ENCODE measurements at places on chromosomes 4 and X.
A peak's percentile ranks its signal among the peaks of the same experiment; 100 is the strongest.

GRCh38 chr4:3766036-3766784 is at the start of gene ADRA2C:
ADRA2C (plus strand) TSS chr4:3766385; CDS start chr4:3766607, 222 bp downstream.
- no peak for DNase-seq

DNA sequence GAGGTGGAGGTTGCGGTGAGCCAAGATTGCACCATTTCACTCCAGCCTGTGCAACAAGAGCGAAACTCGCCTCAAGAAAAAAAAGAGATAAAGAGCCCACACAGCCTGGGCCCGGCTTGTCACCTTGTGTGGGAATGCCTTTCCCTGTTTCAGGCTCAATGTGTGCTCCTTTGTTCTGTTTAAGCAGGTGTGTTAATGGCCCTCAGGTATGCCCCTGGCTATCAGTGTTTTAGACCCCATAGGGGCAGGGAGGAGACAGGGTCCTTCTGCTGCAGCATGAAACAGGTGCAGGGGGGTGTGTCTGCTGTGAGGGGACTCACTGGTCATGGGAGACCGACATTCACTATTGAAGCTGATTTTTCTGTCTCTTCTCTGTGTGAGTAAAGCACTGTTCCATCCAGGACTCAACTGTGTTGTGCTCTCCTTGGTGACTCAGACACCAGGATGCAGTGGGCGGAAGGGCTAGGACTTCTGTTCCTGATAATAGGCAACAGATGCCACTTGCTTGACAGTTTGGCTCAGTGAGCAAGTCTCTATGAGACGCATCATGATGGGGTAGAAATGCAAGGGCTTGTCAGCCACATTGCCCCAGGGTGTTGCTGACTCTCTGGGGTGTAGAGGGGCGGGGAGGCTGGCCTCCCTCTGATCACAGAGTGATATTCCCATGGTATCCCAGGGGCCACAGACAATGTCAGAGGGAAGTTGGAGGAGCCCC is 15.6 kb upstream of the LAP3 start:
- DNase-seq: no peak

DNA sequence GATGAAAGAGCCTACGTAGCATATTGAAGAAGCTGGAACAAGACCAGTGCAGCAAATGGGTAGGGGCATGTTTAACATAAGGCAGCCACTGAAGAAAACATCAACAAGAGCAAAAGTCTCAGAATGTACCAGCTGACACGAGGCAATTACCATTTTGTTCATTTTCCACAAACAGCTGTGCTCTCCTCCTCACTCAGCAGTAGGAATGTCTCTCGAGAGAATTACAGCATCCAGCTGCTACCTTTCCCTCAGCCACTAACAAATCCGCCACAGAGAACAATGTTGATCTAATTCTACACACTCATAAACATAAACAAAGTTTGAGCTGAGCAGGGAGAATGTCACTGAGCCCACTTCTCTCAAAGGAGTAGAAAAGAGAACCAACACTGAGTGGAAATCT is 68.0 kb downstream of the OPHN1 start:
- no peak for DNase-seq

- DNase-seq: no peak
Measured at GRCh38 chrX:23185951-23186350, 148.7 kb upstream of the PTCHD1 start.

GRCh38 chrX:79161655-79162054 is 17.2 kb downstream of the GPR174 start:
- no peak for DNase-seq

DNA sequence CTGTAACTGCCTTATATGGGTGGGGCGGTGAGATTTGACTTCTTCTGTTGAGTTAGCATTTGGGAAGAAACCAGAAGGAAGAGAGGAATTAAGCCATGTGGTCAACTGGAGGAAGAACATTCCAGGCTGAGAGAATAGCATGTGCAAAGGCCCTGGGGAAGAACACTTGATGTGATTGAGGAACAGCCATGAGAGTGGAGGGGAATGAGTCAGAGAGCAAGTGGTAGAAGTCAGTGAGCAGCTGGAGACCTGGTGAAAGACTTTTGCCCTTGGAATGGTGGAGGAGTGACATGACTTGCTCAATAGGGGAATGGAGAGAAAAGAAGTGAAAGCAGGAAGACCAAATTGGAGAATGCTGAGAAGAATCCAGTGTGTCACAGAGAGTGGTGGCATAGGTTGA is 327.8 kb upstream of the HAND2 start:
- DNase-seq: no peak

DNA sequence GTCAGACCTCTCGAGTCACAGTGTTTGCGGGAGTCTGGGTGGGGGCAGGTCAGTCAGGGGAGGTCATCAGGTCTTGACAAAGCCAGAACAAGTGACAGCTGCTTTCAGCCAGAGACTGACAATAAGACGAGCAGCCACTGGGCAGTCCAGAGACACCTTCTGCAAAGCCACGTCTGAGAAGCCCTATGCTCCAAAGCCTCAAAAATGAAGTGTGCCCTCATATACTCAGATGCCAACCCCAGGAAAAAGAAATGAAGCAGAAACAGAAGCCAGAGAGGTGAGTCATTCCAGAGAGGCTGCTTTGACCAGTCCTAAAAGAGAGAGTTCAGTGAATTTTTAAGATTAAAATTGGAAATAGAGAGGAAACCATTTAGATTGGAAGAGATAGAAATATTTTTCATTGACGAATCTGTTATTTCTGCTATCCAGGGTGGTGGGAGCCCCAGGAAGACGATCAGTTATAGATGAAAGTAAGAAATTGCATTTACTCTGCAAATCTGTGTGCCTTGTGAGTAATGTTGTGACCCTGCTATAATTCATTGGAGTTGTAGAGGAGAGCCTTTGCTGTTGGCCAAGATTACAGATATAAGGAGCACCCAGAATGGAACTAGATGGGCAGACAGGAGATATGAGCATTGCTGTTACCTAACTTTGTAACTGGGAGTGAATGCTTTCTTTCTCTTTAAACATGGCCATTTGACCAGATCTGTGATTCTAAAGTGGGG is 77.9 kb downstream of the LRRC66 start:
- no peak for DNase-seq

- no peak for DNase-seq
Measured at GRCh38 chrX:134671294-134671693, 13.0 kb upstream of the PLAC1 start.

- no peak for DNase-seq
Measured at GRCh38 chr4:55407764-55408163, 12.0 kb downstream of the TMEM165 start.

GRCh38 chr4:41373221-41373620 is 116.5 kb downstream of the UCHL1 start:
- no peak for DNase-seq

GRCh38 chr4:91087743-91088142 is 960.5 kb downstream of the CCSER1 start:
- no peak for DNase-seq

- no peak for DNase-seq
Measured at GRCh38 chr4:125541836-125542385, 227.2 kb downstream of the FAT4 start.

GRCh38 chrX:43386875-43387274 is 269.2 kb upstream of the MAOA start:
- no peak for DNase-seq

GRCh38 chrX:129347291-129347690 is 176.0 kb downstream of the SMARCA1 start:
- DNase-seq: no peak

DNA sequence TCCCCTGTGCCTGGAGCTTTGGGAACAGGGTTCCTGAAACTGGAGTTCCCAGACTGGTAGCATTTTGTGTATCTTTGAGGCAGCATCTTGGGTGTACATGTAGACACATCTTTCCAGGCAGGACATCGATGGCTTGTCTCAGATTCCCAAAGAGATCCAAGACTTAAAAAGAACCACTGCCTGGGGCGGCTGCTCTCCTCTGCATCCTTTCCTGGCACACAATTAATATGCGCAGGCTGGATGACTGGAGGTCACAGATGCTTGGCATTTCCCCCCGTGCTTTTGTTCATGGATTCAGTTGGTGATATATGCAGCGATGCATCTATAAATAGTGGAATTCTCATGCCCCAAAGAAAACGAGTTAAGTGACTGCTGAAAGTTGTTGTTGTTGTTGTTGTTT is 80.5 kb downstream of the CLDN34 start:
- no peak for DNase-seq

DNA sequence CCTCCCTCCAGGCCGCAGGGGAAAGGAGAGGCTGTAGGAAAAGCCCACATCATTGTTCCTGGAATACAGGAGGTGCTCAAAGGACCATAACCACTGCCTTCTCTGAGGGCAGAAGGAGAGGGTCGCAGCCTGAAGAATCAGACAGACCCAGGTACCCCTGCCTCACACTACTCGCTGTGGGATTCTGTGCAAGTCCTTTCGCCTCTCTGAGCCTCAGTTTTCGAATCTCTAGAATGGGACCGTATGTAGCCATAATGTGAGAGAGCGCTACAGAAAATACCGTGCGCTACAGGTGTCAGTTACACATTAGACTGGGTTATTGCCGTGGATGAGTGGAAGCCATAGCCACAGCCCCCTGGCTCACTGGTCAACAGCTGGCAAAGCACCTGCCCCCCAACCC is 78.2 kb upstream of the PSAPL1 start:
- no peak for DNase-seq

DNA sequence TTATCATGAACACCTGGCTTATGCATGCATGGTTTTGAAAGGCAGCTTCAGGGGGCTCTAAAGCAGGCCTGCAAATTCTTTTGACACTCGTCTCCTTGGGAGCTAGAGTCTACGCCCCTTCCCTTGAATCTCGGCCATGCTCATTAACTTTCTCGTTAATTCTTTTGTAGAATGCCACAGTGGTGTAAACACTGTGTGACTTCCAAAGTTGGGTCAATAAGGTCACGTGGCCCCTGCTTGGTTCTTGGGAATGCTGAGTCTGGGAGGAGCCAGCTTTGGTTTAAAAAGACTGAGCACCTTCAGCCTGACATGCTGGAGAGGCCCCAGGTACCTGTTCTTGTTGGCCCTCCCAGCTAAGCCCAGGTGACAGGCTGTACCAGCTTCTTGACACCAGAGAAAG is 228.4 kb downstream of the DHRSX start:
- no peak for DNase-seq

DNA sequence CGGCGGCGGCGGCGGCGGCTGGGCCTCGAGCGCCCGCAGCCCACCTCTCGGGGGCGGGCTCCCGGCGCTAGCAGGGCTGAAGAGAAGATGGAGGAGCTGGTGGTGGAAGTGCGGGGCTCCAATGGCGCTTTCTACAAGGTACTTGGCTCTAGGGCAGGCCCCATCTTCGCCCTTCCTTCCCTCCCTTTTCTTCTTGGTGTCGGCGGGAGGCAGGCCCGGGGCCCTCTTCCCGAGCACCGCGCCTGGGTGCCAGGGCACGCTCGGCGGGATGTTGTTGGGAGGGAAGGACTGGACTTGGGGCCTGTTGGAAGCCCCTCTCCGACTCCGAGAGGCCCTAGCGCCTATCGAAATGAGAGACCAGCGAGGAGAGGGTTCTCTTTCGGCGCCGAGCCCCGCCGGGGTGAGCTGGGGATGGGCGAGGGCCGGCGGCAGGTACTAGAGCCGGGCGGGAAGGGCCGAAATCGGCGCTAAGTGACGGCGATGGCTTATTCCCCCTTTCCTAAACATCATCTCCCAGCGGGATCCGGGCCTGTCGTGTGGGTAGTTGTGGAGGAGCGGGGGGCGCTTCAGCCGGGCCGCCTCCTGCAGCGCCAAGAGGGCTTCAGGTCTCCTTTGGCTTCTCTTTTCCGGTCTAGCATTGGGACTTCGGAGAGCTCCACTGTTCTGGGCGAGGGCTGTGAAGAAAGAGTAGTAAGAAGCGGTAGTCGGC is 528 bp downstream of the FMR1 start:
- DNase-seq: no peak

DNA sequence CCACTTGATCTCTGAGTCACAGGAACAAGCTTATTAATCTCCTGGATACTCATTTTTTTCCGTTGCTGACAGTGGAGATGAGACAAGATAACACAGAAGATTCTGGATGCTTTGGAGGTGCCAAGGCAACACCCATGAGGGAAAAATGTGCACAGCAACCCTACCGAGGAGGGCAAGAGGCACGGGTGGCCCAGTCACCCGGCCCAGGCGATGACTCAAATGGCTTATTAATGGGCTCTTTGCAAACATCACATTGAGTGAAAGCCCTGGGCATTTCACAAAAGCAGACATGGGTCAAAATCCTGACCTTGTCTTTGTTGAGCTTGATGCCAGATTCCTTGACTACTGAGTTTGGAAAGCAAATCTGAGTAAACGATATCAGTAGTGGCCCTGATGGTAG is 315.1 kb downstream of the STK32B start:
- DNase-seq: no peak

DNA sequence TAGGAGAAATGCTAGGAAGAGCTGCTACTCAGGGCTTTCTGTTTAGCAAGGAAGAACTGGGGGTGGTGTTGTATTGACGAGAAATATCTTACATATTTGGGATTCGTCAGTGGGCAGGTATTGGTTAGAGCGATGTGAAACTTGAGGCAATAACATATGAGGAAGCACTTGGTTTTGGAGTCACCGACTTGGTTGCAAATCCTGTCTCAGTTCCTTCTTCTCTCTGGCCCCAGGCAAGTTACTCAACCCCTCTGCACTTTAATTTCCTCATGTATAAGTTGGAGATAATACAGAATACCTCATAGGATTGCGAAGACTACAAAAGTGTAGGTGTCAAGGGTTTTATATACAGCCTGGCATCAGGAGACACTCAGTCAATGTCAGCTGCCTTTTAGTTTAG is 34.1 kb downstream of the GPAT3 start:
- no peak for DNase-seq

DNA sequence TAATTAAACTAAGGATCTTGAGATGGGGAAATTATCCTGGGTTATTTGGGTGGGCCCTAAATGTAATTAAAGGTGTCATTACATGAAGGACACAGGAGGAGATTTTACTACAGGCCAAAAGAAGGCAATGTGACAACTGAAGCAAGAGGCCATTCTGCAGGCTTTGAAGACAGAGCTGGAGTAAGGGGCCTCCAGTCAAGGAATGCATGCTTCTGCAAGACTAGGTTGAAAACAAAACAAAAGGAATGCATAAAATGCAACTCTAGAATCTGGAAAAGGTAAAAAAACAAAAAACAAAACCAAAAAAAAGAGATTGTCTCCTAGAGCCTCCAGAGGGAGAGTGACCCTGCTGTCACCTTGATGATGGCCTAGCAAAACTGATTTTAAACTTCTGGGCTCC is 21.6 kb downstream of the ERVMER34-1 start:
- DNase-seq: no peak

DNA sequence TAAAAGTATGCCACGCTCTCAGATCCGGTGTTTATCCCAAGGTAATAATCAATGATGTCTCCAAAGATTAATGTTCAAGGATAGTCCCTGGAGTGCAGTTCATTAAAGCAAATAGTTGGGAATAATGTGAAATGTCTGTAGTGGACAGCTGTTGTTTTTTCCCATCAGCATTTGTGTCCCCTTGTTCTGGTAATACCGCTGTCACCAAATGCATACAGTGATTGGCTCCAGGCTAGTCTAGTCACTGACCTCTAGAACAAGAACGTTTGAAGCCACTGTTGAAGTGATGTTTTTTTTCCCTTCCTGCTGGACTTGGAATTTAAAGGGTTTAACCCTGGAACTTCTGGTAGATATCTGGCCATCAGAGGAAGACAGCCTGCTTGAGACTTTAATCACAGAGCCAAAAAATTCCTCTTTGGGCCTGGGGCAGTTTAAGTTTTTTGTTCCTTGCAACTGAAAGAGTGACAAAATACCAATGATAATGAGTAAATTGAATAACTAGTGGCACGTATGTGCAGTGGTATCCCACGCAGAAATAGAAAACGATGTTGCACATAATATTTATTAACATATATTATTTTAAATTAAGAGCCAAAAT is 30.6 kb downstream of the HSD17B11 start:
- no peak for DNase-seq

GRCh38 chr4:74190919-74191397 is 33.0 kb downstream of the MTHFD2L start:
- no peak for DNase-seq

GRCh38 chr4:63620271-63620670 is 789.0 kb downstream of the TECRL start:
- DNase-seq: peak; percentile 77

All from NCI-H2081 (cell line).